Panc1 (cell line): ENCODE measurements at places on chromosomes 5 and 9. TPM values are rescaled to one million over a fixed set of nuclear protein-coding genes. Genes with fewer than 3 reads are reported as not detected.

GRCh38 chr9:106619211-106619610, 243.8 kb upstream of the ZNF462 start:
- DNase-seq: no peak

DNA sequence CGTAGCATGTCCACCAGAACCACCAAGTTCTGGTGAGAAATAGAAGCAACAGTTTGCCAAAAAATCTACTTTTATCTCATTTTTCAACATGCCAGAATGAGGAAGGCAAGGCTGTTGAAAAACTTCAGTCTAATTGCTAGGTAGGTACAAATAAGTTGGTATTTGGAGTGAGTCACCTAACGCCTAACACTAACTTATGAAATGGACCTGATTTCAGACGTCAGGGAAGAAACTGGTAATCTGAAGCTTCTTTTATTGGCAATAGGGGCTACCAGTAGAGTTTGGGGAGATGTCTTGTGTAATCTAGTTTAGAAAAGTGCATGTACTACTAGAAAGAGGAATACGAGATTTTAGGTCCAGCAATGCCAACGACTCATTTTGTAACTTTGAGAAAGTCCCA, 4.4 kb upstream of the PDE6A start:
- no peak for DNase-seq

DNA sequence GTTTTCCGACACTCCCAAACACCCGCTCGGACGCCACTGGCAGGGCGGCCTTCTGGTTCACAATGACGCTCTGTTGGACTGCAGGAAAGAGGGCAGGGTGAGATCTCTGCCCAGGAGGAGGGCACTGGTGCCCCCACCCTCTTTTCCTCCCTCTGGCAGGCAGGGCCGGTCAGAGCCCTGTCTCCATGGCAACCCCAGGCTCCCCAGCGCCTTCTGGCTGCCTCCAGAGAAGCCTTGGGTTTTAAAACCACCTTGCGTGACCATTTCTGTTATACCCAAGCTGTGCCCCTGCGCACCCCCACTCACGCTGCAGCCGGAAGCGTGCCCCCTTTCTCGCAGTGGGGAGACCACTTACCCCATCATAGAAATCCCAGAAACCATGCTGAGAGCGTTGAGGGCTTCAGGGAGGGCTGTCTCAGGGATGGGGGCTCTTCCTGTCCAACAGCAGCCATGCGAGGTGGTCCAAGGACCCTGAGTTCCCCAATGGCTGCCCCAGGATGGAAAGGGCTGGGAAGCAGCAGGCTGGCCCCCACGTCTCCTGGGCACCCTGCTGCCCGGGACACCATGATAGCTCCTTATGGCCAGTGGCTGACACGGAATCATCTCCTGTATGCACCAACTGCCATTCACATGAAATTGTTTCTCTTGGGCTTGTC, 7.3 kb downstream of the C9orf50 start:
- no peak for DNase-seq

DNA sequence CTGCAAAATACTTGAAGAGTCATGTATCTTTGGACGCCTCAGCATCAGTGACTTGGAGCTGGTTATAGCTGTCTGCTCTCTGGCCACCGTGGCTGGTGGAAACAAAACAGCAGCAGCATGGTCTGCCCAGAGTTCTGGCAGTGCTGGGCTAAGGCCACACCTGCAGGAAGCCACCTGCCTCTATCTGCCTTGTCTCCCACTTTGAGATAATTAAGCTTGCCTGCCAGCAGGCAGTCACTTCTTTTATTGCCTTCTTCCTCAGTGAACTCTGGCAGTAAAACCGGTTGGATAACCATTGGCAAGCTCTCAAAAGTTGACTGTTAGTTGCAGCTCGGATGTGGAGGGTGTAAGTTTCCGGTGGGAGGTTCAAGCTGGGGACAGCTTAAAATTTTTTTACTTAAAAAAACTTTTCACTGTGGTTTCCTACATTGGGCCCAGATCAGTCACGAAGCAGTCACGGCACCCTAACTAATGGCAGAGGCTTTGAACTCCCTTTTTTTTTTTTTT, 4.9 kb downstream of the SMIM3 start:
- no peak for DNase-seq

DNA sequence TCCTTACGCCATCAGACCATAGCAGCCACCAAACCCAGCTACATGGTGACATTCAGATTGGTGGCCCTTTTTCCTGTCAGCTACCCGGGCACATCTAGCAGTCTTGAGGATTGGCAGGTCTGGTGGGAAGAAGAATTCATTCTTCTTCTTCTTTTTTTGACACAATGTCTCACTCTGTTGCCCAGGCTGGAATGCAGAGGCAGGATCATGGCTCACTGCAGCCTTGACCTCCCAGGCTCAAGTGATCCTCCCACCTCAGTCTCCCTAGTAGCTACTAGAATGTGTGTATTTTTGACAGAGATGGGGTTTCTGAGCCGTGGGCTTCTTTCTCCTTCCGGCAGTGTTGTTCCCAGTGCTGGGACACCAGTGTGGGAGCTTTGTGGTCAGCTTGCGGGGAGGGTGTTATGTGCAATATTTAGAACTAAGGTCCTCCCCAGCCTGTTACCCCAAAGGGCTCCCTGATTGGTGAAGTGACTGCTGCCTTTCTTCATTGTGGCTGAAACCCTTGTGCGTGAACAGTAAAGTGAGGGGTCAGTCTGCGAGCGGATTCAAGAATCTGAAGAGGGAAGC, 3.4 kb downstream of the NTMT1 start:
- DNase-seq: no peak

GRCh38 chr9:85741095-85741874, 469 bp downstream of the AGTPBP1 start:
- DNase-seq: no peak

DNA sequence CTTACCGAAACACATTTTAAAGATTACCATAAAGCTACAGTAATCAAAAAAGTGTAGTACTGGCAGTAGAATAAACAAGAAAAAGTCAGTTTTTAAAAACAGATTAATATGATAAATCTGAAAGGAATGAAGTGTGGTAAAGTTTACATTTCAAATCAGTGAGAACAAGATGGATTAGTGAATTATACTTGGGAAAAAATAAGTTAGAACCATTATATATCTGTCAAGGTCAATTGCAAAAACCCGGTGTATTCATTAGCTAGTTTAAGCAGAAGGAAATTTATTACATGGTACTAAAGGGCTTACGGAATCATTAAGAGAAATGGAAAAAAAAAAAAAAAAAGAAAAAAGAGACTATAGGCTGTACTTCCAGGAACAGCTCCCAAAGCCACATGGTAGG, 164.3 kb downstream of the MUSK start:
- DNase-seq: no peak

GRCh38 chr9:104682642-104683041, 11.7 kb upstream of the OR13D1 start:
- peak; percentile 28 for DNase-seq

- no peak for DNase-seq
Measured at GRCh38 chr5:119524485-119524884, 72.2 kb downstream of the HSD17B4 start.

GRCh38 chr9:121210536-121210935, 8.9 kb upstream of the RAB14 start:
- DNase-seq: no peak

DNA sequence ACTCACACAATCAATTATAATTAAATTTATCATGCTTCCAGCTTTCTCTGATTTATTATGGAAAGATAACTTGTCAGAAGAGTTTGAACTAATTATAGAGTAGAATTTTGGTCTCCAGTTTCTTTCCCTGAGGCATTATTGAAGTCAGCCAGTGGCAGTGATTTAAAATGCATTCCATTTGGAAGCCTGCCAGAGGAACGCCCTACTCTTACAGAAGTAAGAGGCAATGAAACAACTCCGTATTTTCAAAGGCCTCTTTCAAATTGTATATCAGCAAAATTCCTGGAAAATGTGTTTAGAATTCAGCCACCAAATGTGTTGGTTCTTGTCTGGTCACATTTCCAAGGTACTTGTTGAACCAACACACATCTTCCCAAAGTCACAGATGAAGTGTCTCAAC, 640.9 kb downstream of the SEMA5A start:
- DNase-seq: no peak

GRCh38 chr5:113381791-113382190, 53.0 kb downstream of the TSSK1B start:
- DNase-seq: no peak

GRCh38 chr9:72583370-72583769, 62.0 kb downstream of the TMC1 start:
- no peak for DNase-seq

GRCh38 chr9:20037699-20038098, 248.9 kb upstream of the SLC24A2 start:
- DNase-seq: no peak

DNA sequence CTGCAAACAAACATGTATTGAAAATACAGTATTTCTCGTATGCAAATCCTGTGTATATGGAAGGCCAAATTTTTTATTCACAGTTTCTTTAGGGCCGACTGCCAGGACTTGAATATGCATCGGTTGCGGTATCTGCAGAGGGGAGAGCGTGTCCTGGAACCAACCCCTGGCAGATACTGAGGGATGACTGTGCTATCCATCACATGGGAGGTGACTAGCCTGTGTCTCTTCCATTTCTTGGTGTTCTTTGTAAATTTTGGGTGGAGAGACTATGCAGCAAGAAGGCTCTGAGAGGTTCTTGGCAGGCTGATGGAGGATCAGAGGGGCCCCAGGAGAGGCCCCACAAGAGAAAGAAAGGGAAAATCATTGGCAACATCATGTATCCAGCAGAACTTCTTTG, 384.3 kb downstream of the YTHDC2 start:
- DNase-seq: no peak

Gene PFN3
- total RNA-seq: not detected

Gene MYORG
- total RNA-seq: 9.7 TPM

Gene FCHO2
- 25.3 TPM for total RNA-seq

Gene DMRTA1
- 1.8 TPM for total RNA-seq

Gene GABRA1
- not detected for total RNA-seq

Gene ORM2
- total RNA-seq: 0.77 TPM

Gene CARTPT
- not detected for total RNA-seq
